Fibroblast of skin of left biceps (primary cell): ENCODE measurements at places on chromosomes 7 and 10.
A peak's percentile ranks its signal among the peaks of the same experiment; 100 is the strongest.

DNA sequence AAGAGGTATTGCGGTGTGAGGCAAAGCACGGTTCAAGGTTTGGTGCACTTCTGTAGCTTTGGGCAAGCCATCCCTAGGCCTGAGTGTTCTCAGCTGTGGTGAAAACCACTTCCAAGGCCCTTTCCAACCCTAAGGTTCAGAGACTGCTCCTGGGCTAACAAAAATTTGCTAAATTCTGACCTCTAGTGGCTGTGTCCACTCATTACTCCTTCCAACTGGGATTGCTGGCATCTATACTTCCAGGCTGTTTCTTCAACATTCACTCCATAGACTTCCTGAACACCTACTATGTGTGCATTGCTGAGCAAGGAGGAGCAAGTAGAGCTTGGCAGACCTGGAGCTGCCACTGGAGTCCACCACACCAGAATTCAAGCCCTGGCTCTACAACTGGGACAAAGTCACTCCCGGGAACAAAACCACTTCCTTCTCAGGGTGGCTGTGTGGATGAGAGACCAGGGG, 29.3 kb upstream of the SH3PXD2A start:
- DNase-seq, result no peak

DNA sequence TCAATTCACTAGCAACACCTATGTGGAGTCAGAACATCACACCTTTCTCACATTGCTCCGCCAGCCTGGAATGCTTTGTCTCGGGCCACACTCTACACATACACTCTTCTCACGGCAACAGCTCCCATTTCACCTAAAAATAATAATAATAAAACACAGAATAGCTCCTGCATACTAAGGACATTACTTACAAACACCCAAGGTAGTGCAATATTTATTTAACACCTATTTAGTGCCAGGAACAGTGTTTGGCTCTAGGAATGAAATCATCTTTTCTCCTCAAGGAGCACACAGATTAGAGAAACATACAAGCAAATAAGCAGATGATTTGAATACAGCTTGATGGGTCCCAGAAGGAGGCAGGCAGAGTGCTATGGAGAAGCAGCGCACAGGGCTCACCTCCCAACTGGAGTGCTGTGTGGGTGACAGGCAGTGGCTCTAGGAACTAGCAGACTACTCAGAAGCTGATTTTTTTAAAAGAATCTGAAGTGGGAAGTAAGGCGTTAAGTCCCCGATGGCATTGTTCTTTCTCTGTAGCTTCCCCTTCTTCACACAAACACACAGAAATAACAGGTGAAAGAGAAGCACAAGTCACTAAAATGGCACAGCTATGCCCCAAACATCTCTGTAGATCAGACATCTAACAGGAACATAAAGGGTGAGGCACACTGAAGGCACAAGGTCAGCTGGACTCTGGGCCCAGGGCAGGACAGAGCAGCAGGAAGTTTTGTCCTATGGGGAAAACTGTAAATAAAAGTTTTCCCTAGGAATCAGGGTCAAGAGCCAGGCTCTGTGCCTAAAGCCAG, 16.7 kb downstream of the USP6NL start:
- no peak for DNase-seq

- DNase-seq, result peak; percentile 50
Observed at GRCh38 chr10:102775935-102776669, 32.4 kb downstream of the WBP1L start.

DNA sequence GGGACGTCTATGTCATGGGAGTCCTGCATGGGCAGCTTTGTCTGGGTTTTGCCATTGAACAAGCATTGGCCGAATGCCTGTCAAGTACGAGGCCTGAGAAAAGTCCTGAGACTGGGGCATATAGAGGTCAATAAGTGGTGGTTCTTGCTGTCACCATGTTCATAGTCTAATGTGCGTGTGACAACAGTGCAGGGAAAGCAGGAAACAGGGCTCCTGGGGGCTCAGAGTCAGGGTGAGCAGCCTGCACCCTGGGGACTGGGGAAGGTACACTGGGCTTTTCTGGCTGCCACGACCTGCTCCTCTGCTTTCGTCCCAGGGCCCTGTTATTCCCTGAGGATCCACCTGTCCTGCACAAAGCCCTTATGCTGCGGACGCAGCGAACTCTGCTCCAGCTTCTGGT, 21.3 kb downstream of the FAM241B start:
- DNase-seq, result no peak

- DNase-seq, result peak; percentile 55
Observed at GRCh38 chr10:23314835-23315239, 29.8 kb downstream of the C10orf67 start.

- DNase-seq, result no peak
Observed at GRCh38 chr7:55485501-55486191, 86.7 kb downstream of the VOPP1 start.

- DNase-seq, result no peak
Observed at GRCh38 chr10:22550732-22551131, 163.6 kb downstream of the PIP4K2A start.

DNA sequence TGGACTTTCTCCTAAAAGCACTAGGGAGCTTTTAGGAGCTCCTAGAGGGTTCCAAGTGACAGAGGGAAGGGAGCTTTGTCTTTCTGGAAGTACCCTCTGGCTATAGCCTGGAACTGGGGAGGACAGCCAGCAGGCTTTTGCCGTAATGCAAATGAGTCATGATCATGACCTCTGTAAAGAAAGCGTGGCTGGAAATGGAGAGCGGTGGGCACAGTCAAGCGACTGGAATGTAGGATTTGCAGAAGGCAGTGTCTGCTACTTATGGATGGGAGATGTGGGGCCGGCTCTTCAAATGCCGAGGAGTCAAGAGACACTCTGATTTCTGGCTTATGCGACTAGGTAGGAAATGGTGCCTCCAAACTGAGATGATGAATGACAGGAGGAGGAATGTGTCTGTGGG, 34.6 kb upstream of the PLPP4 start:
- DNase-seq, result peak; percentile 73

DNA sequence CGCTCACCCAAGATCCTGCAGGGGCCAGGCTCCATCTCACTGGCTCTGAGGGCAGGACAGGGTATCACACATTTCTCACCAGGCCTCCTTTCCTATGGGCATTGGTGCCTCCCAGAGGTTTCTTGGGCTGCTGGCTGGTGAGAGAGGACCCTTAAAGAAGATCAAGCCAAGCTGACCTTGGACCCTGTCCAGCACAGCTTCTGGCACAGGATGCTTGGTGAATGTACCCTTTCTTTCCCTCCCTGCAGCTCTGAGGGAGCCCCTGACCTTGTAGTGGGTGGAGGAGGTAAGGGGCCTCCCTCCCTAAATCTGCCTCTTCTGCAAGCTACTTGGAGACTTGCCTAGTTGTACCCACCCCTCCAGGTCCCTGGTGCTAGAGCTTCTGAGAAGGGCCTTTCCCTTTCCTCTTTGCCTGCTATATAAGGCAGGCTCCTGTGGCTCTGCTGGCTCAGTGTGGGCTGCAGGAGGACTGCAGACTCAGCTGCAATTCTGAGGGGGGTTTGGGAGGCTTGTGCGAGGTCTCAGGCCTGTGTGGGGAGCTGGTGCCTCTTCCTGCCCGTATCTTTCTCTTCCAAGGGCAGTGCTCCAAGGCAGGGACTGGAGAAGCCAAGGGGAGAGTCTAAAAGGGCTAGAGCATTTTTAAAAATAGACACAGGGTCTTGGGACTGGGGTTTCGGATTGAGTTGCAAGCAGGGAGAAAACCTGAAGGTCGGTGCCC, 11.7 kb upstream of the TRIM8 start:
- DNase-seq, result no peak

DNA sequence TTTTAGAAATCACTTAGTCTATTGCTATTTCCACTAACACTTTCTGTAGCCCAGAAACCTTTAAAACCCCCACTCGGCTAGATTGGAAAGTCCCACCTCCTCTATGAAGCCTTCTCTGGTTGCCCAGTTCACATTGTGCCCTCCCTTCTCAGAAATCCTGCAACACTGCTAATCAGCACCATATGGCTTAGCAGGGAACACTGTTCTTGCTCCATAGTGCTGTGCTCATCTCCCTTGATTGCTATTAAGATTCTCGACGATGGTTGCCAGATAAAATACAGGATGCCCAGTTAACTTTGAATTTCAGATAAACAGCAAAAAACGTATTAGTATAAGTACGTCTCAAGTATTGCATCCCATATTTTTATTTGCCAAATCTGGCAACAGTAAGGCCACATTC, 40.1 kb upstream of the XPNPEP1 start:
- DNase-seq, result no peak

DNA sequence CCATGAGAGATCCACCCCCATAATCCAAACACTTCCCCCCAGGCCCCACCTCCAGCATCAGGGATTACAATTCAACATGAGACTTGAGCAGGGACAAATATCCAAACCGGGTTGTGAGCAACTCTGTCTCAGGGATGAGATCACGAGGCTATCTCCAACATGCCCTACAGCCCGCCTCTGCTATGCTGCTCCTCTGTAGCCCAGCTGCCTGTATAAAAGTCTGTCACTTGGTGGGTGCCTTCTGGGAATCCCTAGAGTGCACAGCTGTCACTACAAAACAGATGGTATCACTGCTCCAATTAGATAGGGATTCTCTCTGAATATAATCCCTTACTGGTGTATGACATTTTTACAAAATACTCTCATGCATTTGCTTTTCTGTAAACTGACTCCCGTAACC, 114.9 kb upstream of the NANOS1 start:
- DNase-seq, result no peak

- no peak for DNase-seq
Observed at GRCh38 chr10:100146875-100147650, 38.8 kb downstream of the ERLIN1 start.

GRCh38 chr10:20712774-20713173, 184.3 kb downstream of the NEBL start:
- no peak for DNase-seq

GRCh38 chr10:69936091-69936490, 116.6 kb upstream of the MACROH2A2 start:
- no peak for DNase-seq

GRCh38 chr7:70590126-70590854, 541.7 kb upstream of the GALNT17 start:
- no peak for DNase-seq

DNA sequence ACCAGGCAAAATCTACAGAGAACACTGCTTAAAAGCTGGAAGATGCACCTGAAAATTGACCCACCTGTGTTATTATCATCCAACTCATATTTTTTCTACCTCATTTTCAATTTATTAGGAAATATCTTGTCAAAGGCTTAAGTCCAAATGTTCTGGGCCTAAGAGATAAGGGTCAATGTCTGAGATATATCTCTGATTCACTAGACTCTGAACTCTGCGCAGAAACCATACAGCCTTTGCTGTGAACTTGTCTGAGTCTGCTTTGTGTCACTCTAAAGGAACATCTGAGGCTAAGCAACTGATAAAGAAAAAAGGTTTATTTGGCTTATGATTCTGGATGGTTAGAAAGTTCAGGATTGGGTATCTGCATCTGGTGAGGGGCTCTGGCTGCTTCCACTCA, 3.7 kb downstream of the PON1 start:
- no peak for DNase-seq
